ENCODE measurements at places on chromosomes 16 and 17.
A peak's percentile ranks its signal among the peaks of the same experiment; 100 is the strongest.

DNA sequence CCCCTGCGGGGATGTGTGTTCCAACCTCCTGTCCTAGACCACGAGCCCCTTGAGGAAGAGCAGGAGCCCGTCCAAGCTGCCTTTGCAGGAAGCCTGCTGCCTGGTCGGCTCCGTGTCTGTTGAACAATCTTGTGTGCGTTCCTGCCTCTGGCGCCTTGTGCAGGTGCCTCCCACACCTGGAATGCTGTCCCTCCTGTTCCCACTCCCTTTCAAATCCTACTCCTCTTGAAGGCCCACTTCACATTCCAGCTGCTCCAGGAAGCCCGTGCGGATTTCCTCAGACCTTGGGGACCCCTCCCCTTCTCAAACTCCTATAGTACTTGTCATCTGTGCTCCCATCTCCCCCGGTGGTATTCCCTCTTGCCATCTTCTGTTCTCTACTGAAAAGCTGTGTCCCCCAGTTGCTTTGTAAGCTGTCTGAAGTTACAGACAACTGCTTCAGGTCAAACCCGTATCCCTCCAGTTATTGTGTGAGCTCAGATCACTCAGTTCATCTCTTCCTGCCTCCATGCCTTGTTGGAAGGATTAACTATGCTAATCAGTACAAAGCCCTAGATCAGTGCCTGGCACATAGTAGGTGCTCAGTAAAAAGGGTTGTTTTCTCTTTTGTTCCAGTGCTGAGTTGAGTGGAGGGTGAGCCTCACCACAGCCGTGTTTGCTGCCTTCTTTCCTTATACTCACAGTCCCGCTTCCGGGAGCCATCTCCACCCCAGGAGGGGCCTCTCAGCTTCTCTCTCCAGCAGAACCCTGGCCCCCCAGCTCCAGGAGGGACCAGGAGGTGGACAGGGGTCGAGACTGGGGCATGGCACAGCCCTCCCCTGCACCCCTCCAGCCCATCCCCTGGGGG lies 241.8 kb upstream of the CIBAR2 start:
- DNase-seq: peak; percentile 81

DNA sequence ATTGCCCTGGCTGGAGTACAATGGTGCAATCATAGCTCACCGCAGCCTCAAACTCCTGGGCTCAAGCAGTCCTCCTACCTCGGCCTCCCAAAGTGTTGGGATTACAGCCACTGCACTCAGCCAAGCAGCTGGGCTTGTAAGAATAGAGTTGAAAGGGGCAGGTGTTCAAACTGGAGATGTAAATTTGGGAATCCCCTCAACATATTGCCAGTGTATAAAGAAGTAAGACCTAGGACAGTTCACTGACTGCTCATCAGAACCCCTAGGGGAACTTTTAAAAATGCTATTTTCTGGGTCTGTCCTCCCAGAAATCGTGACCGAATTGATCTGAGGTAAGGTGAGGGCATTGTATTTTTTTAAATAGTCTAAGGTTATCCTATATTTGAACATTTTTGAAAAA lies 8.9 kb upstream of the DNAJA2 start:
- no peak for DNase-seq

DNA sequence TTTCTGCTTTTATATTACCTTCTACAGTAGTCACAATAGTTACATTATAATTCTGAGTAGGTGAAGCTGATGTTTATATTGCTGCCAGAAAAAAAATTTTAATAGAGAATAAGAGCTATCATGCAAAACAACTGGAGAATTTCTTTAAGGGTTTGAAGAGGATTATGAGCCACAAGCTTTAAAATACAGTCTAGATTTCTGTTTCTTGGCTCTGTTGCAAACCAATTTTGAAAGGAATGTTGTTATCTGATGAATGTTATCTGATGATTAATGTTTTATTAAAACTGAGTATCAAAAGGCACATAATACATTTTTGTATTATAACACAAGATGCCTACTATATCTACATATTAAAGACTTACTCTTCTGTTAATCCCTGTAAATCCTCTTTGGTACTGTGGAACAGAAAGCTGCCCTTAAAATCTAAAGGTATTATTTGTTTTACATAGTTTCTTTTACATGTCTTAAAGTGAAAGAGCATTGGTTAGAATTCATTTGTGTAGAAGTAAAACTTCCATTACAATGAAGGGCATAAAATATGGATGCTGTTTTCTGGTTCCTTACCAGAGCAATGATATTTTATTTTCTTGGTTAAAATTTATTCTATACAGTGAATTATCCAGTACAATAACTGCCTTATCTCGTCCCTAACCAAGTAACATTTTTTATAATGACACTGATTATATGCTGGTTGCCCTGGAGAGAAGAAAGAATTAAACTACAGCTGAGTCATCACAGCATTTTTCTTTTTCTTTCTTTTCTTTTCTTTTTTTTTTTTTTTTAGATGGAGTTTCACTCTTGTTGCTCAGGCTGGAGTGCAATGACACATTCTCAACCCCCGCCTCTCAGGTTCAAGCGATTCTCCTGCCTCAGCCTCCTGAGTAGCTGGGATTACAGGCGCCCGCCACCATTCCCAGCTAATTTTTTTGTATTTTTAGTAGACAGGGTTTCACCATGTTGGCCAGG lies 205.7 kb downstream of the TANC2 start:
- DNase-seq: peak; percentile 57

- peak; percentile 98 for DNase-seq
These were observed 8.9 kb upstream of the TIMP2 start for GRCh38 chr17:78933959-78934568.

DNA sequence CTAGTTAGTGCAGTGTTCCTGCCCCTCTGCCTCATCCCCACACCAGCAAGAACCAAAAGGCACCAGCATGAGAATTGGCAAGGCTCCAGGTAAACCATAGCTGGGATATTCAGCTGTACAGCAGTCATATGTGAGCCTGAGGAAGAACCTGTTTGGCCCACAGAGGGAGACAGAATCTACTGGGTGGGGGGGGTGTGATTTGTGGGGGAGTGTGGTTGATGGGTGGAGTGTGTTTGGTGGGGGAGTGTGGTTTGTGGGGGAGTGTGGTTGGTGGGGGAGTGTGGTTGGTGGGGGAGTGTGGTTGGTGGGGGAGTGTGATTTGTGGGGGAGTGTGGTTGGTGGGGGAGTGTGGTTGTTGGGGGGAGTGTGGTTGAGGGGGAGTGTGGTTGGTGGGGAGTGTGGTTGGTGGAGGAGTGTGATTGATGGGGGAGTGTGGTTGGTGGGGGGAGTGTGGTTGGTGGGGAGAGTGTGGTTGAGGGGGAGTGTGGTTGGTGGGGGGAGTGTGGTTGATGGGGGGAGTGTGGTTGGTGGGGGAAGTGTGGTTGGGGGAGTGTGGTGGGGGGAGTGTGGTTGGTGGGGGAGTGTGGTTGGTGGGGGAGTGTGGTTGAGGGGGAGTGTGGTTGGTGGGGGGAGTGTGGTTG lies 19.5 kb downstream of the MINK1 start:
- peak; percentile 28 for DNase-seq

DNA sequence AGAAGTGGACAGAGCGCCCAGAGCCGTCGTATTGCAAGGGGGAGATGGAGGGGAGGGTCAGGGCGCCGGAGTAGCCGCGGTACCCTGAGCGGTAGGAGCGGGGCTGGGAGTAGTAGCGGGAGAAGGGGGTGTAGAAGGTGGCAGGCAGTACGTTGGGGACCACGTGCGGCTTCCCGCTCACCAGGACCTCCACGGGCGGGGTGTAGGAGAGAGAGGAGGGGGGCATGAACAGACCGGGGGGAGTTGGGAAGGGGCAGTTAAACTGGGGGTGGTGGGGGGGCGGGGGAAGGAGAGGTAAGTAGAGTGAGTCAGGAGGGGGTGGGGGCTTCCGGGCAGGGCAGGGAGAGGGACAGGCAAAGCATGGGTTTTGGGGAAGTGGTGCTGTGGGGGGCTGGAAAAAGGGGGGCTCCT lies 16.8 kb downstream of the ST6GALNAC2 start:
- DNase-seq: no peak

DNA sequence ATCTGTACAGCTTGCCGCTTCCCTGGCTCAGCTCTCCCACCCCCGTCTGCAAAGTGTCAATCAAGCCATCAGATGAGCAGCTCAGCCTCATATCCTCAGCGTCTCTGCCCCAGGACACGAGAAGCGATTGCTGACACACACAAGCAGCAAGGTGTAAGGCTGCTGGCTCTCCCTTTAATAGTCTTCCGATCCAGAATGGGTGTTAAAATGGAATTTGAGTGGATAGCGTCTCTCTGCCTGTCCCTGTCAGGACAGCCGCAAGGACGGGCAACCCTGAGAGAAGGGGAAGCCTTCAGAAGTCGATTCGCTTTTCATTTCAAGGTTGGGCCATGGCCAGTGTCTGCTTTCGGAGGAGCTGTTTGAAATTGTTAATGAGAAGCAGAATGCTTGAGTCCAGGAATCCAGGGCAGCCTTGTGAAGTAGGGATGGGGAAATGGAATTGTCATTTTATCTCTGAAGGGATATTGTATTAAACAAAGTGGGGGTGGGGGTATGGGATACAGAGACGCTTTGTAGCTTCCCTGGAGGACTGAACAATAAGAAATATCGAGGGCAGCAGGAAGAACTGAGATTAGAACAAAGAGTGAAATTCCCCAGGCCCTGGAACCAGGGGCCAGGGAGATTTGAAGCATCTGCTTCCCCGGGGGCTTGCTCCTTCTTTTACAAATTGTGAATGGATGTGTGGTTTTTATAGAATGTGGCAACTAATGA lies 4.7 kb upstream of the PIPOX start:
- DNase-seq: no peak

GRCh38 chr17:9900044-9900594 lies 5.0 kb downstream of the RCVRN start:
- DNase-seq: no peak

DNA sequence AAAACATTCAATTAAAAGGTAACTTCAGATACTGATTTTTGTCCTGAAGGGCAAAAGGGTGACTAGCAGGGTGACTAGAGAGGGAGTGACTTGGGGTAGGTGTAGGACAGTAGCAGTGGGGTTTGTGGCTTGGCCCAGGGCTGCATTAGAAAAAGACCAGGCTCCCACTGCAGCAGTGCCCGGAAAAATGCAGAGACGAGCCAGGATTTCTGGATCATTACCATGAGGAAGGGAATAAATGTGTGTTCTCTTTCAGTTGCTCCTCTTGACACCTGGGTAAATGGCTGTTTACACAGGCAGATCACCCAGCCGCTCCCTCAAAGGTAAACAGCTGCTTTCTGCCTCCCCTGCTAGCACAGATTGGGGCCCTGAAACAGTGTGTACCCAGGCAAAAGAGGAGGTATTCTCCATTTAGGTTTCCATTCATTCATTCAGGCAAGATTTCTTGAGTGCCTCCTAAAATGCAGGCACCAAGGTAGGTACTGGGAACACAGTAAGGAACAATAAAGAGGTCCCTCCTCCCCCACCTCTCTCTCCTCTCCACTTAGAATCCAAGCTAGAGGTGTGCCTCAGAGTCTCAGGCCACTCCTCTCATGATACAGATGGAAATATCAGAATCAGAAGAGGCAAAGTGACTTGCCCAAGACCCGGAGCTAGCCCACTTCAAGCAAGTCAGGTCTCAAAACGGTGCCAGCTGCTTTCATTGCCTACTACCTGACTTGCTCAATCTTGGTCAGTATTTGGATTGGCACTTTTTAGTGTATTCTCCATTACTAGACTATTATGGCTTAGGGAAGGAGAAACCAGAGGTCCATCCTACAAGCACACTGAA lies 15.2 kb upstream of the TOX3 start:
- no peak for DNase-seq

- DNase-seq: no peak
These were observed 132.6 kb upstream of the CCL2 start for GRCh38 chr17:34122515-34122914.

DNA sequence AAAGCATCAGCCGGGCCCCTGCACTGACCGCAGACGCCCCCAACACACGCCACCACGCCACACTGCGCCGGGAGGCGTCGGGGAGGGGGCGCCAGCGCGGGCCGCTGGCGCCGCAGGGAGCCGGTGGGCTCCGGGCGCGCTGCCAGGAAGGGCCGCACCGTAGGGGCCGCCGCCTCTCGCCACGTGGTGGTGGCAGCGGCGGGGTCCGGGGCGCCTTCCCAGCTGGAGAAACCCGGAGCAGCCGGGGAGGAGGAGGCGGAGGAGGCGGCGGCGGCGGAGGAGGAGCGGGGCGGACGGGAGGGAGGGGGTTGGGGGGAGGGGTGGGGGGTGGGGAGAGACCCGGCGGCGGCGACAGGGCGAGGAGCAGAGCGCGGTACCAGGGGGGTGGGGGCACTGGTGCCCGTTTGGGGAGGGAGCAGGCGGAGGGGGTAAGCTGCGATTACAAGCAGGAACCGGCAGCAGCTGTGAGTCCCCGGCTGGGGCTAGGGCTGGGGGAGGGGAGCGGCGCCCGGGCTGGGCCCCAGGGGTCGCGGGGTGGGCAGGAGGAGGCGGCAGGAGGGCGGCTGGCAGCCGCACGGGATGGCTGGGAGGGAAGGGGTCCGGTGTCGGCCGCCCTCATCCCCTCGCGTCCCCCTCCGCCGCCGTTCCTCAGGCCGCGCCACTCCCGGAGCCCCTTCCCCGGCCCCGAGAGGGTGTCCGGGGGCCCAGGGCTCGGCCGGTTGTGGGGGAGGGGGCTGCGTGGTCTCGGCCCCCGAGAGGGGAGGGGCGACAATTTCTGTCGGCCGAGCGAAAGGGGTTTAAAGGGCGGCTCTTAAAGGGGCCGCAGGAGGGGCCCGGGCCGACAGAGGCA lies at the start of gene TBKBP1:
Gene TBKBP1, plus strand, starts transcription at position 431 of the 850 bp plus-strand sequence. CDS start 1,952 bp downstream, outside the sequence.
- peak; percentile 94 for DNase-seq

DNA sequence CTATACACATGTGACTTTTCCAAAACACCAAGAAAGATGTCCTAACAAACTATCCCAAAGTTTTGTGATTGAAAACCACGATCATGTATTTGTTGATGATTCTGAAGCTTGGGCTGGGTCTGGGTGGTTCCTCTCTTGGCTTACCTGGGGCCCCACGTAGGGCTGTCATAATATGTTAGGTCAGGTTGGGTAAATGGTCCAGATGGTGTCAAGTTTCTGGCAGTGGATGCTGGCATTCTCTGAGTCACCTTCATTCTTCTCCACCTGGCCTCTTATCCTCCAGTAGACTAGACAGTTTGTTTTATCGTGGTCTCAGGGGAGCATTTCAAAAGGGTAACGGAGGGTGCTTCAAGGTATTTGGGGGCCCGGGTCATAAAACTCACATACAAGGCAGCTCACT lies 39.4 kb downstream of the SYCE1L start:
- DNase-seq: no peak

DNA sequence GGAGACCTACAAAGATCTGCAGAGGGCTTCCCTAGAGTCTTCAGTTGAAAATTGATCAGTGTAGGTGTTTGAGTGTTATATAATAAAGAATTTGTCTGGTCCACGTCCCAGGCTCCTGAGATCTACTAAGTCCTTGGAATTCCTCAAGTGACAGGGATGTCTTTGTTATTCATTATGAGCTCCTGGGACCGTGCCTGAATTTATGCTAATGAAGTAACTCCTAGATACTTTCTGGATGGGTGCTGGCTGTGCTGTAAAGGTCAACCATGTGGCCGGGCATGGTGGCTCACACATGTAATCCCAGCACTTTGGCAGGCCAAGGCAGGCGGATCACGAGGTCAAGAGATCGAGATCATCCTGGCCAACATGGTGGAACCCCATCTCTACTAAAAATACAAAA lies 43.7 kb downstream of the CDC27 start:
- no peak for DNase-seq
